Activated CD8-positive, alpha-beta memory T cell treated with anti-CD3 and anti-CD28 coated beads for 48 hours (primary cell): ENCODE measurements at places on chromosomes 5 and 9.

DNA sequence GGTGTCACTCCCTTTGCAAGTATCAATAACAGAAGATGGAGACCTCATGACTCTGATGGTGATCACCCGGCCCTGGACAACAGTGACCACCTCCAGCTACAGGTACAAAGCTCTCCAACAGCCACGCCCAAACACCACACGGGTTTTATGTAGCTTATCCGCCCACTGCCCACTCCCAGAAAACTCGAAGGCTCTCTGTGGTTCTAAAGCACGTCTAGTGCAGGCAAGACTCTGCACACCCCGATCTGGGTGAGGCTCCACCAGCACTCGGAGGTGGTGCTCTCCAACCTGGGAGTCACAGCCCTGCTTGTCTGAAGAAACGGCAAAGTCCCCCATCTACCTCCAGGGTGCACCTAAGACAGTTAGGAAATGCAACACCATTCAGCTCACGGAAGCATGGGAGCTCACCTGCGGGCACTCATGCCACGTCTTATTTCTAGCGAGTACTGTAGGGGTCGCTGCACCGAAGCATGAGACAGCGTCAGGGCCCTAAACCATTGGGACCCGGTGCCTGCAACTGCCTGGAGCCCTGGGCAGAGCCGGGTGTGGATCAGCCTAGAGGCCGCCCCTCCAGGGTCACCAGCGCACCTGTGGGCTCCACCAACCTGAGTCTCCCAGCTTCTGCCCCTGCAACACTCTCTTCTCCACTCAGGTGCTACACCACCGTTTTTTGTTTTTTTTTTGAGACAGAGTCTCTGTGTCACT, 58.1 kb upstream of the ZNF354A start:
- no peak for DNase-seq

DNA sequence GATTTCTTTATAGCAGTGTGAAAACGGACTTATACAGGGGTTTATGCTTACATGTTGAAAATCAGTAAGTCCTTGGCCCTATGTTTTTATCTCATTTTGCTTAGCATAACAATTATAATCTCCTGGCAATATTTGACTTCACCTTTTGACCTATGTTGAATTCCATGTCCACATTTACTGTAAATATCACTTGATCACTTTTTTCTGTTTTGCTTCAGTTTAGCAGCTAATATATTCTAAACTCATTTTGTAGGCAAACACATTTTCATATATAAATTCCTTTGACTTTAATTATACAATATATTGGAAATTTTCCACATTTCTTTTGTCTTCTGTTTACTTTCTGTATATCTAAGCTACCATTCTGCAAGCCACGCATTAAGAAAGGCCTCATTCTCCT, 674.0 kb downstream of the MAT2B start:
- no peak for DNase-seq

GRCh38 chr9:14440062-14440461, 126.1 kb upstream of the NFIB start:
- no peak for DNase-seq

- DNase-seq: no peak
Observed at GRCh38 chr5:64822320-64822719, 53.6 kb downstream of the CWC27 start.

- DNase-seq: no peak
Observed at GRCh38 chr5:104241046-104241445, 678.5 kb upstream of the NUDT12 start.

GRCh38 chr5:140295414-140295813, 7.5 kb downstream of the PFDN1 start:
- no peak for DNase-seq

- DNase-seq: no peak
Observed at GRCh38 chr9:6641056-6641455, 4.5 kb downstream of the GLDC start.

- no peak for DNase-seq
Observed at GRCh38 chr5:174736331-174736721, 11.9 kb downstream of the MSX2 start.

- no peak for DNase-seq
Observed at GRCh38 chr5:148398698-148399121, 15.0 kb downstream of the FBXO38 start.

- DNase-seq: no peak
Observed at GRCh38 chr9:89036891-89037290, 45.6 kb downstream of the S1PR3 start.
